Cardiac ventricle fibroblast (primary cell): ENCODE measurements at places on chromosomes 7 and 10. TPM values are rescaled to one million over a fixed set of nuclear protein-coding genes. Genes with fewer than 3 reads are reported as not detected.

The ANKRD22 gene
- 0.39 and 0.44 TPM in 2 replicates for total RNA-seq

The COL26A1 gene
- total RNA-seq = not detected in 2 replicates

The SEC31B gene
- 1.4 and 6.4 TPM in 2 replicates for total RNA-seq

The TEX47 gene
- total RNA-seq = not detected in 2 replicates

The COPS6 gene
- total RNA-seq = 38.5 and 41.9 TPM in 2 replicates

The FAM237B gene
- total RNA-seq = not detected in 2 replicates

The PRSS2 gene
- 1.00 TPM in 1 of 2 replicates, not detected in the other for total RNA-seq

The SPDYE16 gene
- 0.75 TPM in 1 of 2 replicates, not detected in the other for total RNA-seq

The PRKG1 gene
- total RNA-seq = 11.7 and 13.7 TPM in 2 replicates

The COL28A1 gene
- total RNA-seq = 0.44 TPM in 1 of 2 replicates, not detected in the other

The CPVL gene
- total RNA-seq = 6.1 and 6.7 TPM in 2 replicates

The PDZD7 gene
- 0.06 and 1.4 TPM in 2 replicates for total RNA-seq

The SFTPA1 gene
- not detected in 2 replicates for total RNA-seq

The EPHB4 gene
- 22.8 and 29.5 TPM in 2 replicates for total RNA-seq

The C10orf120 gene
- not detected in 2 replicates for total RNA-seq

The DLX6 gene
- total RNA-seq = not detected in 2 replicates

The ZNF32 gene
- total RNA-seq = 30.0 and 31.5 TPM in 2 replicates

The PLAU gene
- total RNA-seq = 34.6 and 39.9 TPM in 2 replicates

The ERVW-1 gene
- not detected in 2 replicates for total RNA-seq

The TAS2R41 gene
- not detected in 2 replicates for total RNA-seq

The PLEKHS1 gene
- total RNA-seq = not detected in 2 replicates

The SUN3 gene
- not detected in 2 replicates for total RNA-seq

The TACC2 gene
- 6.4 and 9.4 TPM in 2 replicates for total RNA-seq

The CLEC5A gene
- not detected in 2 replicates for total RNA-seq

The WEE2 gene
- not detected in 2 replicates for total RNA-seq

The RBP4 gene
- 5.8 and 6.4 TPM in 2 replicates for total RNA-seq

The PURB gene
- total RNA-seq = 12.5 and 15.1 TPM in 2 replicates

The PCLO gene
- not detected in 2 replicates for total RNA-seq

The CFAP58 gene
- total RNA-seq = 0.20 TPM in 1 of 2 replicates, not detected in the other

The PCDH15 gene
- not detected in 2 replicates for total RNA-seq

The MORN4 gene
- total RNA-seq = 2.7 and 15.4 TPM in 2 replicates

The GRK5 gene
- 10.4 and 10.9 TPM in 2 replicates for total RNA-seq

The GSDME gene
- total RNA-seq = 12.0 and 14.9 TPM in 2 replicates

The GOLGA7B gene
- total RNA-seq = not detected in 2 replicates

The OPN1SW gene
- total RNA-seq = not detected in 2 replicates

The GAD2 gene
- not detected in 2 replicates for total RNA-seq

The AQP1 gene
- total RNA-seq = 3.4 and 3.8 TPM in 2 replicates

The ZNF239 gene
- 3.1 and 5.0 TPM in 2 replicates for total RNA-seq

The SKIDA1 gene
- total RNA-seq = 0.56 and 2.0 TPM in 2 replicates

The MINDY3 gene
- total RNA-seq = 17.1 and 17.3 TPM in 2 replicates

The ITGB1 gene
- 640 and 741 TPM in 2 replicates for total RNA-seq

The ANKRD2 gene
- total RNA-seq = not detected in 2 replicates

The CNPY1 gene
- not detected in 2 replicates for total RNA-seq

The SEMA3A gene
- total RNA-seq = 0.34 and 0.69 TPM in 2 replicates

The SERPINE1 gene
- 408 and 426 TPM in 2 replicates for total RNA-seq

The ZNF804B gene
- not detected in 2 replicates for total RNA-seq
